ENCODE measurements at places on chromosomes 1 and 21.

- peak; percentile 44 for DNase-seq
Measured at GRCh38 chr1:239719642-239720258, 333.4 kb downstream of the CHRM3 start.

DNA sequence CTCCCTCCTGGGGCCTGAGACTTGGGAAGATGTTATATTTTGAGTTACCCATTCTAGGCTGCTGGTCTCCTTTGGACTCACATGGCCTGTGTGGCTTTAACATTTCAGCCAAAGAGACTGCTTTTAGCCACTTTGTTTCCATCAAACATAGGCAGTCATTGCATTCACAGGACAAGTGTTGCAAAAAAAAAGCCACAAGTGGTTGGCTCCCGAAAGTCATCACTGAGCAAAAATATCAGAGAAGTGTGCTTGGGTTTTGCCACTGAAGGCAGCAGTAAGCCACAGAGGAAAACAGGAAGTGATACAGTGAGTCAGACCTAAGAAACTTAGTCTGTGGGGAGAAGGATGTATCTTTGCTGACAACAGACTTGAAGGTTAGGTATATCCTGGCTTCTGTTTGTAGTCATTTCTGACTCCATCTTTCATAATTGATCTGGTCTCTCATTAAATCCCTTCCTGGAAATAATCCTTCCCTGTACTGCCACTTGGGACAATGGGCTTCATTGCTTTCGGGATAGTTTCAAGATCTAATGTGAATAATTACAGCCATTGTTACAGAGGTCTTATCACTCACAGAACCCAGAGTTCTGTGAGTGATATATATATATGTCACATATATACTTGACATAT lies 80.9 kb downstream of the COLGALT2 start:
- DNase-seq = peak; percentile 79

DNA sequence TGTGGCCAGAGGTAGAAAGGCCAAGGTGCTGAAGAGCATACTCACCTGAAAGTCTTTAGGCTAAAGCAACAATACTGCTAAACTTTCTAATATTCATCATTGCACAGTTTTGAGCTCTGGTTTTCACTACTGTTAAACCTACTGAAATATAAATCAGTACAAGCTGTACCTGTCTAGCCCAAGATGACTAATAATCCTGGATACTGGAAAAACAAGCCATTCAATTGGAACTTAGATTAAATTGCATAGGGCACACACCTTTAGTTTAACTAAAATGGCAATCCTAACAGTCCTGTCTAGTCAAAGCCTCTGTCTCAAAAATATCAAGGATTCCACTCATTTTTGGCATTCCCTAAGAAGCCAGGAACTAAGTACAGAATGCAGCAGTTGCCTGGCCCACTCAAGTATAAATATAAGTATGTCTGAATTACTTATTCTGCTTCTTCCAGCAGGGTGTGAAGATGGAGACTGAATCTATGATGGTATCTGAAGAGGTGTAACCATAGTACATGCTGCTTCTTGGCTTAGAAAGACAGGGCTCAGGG lies 3.1 kb downstream of the CHML start:
- DNase-seq = no peak

GRCh38 chr1:207897188-207897587 lies 13.7 kb downstream of the CD34 start:
- DNase-seq = no peak

DNA sequence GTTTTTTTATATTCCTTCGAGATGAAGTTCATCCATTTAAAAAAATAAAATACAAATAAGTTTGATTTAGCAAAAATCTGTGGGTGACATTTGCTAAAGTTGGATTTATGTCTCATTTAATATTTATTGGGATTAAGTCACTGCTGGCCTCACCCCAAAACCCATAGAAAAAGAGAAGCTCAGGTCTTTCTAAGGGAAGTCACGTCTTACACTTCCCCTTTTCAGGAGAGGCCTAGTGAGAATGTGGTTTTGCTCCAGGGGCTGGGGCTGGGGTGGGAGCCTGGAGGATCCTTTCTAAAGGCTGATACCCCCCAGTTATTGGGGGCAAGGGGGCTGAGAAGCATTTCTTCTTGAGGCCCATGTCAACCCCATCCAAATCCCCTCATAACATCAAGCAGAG lies 300.3 kb downstream of the DSCAM start:
- no peak for DNase-seq

DNA sequence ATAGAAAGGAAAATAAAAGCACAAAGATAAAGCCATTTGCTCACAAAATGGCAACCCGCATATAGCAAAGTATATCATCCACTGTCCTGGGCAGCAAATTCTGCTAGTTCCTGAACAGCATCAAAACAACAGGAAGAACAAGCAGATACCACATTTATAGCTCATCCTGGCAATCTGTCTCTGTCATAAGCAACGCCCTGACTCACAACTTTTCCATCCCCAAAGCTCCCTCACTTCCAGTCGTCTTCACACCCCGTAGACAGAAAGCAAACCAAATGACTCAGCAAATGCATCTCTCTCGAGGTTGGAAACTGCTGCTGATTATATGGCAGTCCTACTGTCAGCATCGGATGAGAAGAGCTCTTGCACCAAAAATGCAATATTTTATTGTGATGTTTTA lies 65.8 kb downstream of the AK5 start:
- DNase-seq = no peak

GRCh38 chr21:14952916-14953315 lies 111.9 kb downstream of the NRIP1 start:
- no peak for DNase-seq

DNA sequence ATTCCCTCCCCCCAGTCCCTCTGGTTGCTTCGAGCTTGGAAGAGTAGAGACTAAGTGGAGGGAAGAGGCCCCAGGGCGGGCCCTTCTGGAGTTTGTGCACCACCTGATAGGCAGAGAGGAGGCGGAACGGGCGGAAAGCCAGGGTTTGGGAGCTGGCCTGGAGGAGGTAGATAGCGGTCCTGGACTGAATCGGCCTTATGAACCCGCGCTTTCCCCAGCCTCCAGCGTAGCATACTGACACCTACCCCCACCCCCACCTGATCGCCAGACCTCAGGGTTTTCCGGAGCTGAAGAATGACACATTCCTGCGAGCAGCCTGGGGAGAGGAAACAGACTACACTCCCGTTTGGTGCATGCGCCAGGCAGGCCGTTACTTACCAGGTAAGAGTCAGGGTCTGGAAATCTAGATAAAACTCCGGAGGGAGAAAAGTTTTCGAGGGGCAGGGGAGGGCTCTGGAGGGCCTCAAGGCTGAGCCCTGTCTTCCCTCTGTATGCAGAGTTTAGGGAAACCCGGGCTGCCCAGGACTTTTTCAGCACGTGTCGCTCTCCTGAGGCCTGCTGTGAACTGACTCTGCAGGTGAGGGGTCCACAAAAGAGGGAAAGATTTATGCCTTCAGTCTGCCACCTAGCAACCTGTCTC lies 705 bp downstream of the UROD start:
- no peak for DNase-seq

- no peak for DNase-seq
Measured at GRCh38 chr1:145963265-145964019, 933 bp downstream of the ANKRD34A start.

DNA sequence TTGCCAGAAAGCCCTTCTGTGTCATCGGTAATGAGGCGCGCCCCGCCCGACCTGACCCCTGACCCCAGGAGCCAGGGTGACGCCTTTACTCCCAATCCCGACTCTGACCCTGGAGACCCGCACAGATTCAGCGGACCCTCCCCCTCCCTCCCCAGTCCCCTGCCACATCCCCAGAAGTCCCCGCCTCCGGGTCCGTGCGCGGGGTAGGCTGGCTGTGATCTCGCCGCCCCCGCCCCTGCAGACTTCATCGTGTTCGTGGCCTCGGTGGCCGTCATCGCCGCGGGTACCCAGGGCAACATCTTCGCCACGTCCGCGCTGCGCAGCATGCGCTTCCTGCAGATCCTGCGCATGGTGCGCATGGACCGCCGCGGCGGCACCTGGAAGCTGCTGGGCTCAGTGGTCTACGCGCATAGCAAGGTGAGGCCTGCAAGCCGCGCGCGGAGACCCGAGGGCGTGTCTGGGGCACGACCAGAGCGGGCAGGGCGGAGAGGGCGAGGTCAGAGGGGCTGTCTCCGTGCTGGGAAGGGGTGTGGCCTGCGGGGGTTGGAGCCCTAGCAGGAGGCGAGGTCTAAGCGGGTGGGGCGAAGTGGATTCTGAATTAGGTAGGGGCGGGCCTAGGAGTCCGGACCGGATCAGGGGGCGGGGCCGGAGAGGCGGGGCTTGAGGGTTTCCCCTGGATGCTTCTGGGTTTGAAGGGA lies 34.8 kb downstream of the KCNQ4 start:
- DNase-seq = peak; percentile 90

DNA sequence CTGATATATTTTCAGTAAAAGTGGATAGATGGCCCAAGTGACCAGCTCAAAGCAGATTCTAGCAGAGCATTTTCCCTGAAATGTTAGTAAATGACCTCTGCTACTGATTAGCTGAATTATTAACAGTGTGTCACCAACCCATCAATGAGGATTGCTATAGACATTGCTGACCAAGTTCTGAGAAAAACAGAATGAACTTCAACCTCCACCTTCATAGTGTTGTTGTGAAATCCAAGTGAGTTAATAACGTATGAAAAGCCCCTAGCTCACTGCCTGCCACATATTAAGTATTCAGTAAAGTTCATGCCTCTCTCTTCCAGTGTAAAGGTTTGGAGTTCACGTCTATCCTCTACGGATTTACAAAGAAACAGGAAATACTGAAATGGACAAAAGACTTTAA lies 15.8 kb downstream of the PLPP3 start:
- no peak for DNase-seq

GRCh38 chr1:171218661-171219060 lies 29.6 kb upstream of the FMO1 start:
- no peak for DNase-seq

DNA sequence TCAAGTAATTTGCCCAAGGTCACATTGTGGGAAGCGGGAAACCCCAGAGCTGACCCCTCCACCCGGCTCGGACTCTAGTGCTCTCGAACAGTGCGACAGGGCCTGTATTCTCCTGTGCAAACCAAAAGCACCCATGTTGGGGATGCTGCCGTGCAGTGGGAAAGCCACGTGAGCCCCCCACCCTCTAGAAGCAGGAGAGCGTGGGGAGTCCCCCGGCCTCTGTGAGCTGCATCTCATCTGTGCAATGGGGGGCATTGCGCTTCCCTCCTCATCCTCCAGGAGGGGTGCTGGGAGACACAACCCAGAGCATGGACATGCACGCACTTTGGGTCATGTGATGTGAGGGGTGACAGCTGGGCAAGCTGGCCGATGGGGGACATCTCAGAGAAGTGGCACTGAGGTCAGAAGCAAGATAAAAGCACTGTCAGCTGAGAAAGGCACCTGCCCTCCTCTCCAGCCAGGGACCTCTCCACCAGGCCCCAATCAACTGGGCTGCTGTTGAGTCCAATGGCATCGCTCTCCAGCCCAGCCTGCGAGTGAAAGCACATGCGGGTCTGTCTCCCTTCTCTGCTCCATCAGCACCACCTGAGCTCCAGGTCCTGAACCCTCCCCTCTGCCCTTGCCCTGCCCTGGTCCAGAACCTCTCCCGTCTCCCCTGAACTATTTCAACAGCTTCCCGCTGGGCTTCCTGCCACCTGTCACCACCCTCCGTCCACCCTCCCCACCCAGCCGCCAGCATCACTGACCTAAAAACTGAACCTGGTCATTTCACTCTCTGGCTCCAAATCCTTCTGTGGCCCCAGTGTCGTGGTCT lies 76.4 kb upstream of the IFFO2 start:
- no peak for DNase-seq

GRCh38 chr1:1630191-1630964 lies 1.6 kb upstream of the MMP23B start:
- peak; percentile 97 for DNase-seq

DNA sequence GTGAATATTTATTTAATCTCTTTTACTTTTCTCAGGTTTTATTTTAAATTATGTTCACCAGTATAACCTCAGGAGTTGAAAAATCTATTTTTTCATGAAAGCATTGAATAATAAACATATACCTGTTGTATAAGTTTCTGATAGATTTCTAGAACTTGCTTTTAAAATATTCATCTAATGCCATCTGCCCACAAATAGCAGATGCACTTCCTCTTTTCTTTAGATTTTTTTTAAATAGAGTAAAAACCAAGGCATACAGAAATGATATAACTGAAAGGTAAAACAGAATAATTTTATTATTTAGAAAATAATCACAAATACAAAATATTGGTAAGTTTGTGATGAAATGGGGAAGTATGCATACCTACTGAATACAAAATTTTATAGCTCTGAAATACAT lies 130.7 kb upstream of the PRMT6 start:
- DNase-seq = no peak

DNA sequence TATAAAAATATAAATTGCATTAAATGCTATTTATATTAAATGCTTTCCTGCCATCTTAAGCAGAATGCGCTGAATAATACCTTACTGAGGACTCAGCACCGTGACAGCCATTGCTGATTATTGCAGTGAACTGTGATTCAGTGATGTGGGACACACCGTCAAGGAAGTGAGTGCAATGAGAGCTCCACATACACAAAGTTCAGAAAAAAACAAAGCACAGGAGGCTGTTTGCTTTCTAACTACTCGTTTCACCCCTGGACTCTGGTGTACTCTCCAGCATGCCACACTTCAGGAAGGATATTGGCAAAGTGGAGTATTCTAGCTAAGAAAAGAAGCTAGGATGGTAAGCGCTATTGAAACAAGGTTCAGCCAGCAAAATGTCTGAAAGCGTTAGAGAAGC lies 57.4 kb upstream of the CXADR start:
- no peak for DNase-seq

DNA sequence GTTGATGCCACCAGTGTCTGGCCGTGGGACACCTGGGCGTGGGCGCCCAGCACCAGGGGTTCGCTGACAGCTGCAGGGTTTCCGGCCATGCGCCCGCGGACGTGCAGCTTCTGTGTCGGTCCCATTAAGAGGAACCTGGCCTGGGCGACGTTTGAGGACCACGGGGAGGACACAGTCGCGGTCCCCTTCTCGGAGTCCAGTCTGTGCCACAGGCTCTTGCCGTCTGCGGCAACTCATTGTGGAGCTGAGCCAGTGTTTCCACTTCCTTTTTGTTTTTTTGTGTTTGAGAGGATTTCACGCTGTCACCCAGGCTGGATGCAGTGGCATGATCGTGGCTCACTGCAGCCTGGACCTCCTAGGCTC lies 1.6 kb upstream of the C1orf159 start:
- DNase-seq = no peak

Measured in CD4-positive, alpha-beta T cell treated with Interferon alpha-2 for 1 hour (primary cell).